ENCODE measurements at places on chromosomes 5 and 9. TPM values are rescaled to one million over a fixed set of nuclear protein-coding genes. Genes with fewer than 3 reads are reported as not detected.

DNA sequence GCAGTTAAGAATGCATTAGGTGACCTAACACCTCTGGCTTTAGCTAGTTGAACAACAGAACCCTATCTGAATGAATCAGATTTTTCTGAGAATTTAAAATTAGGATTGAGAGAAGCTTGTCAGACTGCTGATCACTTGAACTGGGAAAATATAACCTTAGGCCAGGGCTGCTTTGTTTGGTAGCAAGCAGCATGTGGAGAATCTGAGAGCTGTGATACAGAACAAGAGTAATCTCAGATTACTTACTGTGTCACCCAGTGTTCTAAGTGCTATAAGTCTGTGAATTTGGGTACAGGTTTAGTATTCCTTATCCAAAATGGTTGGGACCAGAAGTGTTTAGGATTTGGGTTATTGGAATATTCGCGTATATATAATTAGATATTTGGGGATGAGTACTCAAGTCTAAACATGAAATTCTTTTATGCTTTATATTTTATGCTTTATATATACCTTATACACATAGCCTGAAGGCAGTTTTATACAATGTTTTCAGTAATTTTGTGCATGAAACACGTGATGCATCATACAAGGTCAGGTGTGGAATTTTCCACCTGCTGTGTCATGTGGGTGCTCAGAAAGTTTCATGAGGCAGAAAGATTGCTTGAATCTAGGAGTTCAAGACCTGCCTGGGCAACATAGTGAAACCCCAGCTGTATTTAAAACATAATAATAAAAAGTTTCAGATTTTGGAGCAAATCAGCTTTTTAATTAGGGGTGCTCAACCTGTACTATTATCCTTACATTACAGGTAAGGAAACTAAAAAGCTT lies 8.3 kb upstream of the CHD1 start:
- peaks cover 5% of the 10 kb centered on the region for H3K36me3 ChIP-seq
- H3K4me3 ChIP-seq = no peak overlapping the region
- DNase-seq = no peak
- peaks cover 24% of the 10 kb centered on the region for H3K4me1 ChIP-seq
- no peak overlapping the region for H3K27ac ChIP-seq
- no peaks in the 10 kb centered on the region for H3K27me3 ChIP-seq

DNA sequence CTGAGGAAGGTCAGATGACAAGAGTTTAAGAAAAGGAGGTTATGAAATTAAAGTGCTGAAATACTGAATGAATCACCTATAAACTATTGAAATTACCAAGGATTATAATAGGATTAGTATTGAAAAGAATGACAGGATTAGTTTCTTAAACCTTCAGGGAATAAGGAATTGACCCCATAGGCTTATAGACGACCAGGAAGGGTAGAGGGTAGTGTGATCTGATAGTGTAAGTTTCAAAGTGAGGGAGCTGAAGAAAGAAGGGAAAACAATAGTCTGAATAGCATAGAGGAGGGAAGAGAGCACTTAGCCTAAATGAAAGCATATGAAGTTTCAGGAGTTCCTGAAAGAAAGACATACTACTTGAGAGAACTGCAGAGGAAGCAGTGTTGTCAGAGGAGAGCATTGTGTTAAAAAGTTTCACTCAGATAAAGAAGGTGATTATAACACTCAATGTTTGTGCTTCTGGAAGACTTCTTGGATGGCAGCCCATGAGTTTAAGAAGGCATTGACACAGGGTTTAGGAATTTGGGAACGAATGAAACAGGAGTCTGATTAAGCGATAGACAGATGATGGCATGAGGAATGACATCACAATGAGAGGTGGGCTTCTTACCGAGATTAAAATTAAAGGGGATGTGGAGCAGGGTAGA lies 557.9 kb upstream of the GRAMD2B start:
- no peak for DNase-seq
- no peak overlapping the region for H3K27ac ChIP-seq
- H3K4me1 ChIP-seq = no peaks in the 10 kb centered on the region
- no peaks in the 10 kb centered on the region for H3K27me3 ChIP-seq
- no peak overlapping the region for H3K4me3 ChIP-seq

- H3K4me1 ChIP-seq = no peaks in the 10 kb centered on the region
- H3K4me3 ChIP-seq = no peak overlapping the region
- H3K27me3 ChIP-seq = peaks cover 2% of the 10 kb centered on the region
- no peak for DNase-seq
- no peaks in the 10 kb centered on the region for H3K36me3 ChIP-seq
- H3K27ac ChIP-seq = no peak overlapping the region
Measured at GRCh38 chr9:116494815-116495634, 192.1 kb upstream of the TRIM32 start.

GRCh38 chr9:75299324-75299723 lies 211.0 kb downstream of the OSTF1 start:
- no peaks in the 10 kb centered on the region for H3K36me3 ChIP-seq
- no peaks in the 10 kb centered on the region for H3K4me1 ChIP-seq
- H3K4me3 ChIP-seq = no peak overlapping the region
- no peak overlapping the region for H3K27ac ChIP-seq
- no peak for DNase-seq
- H3K27me3 ChIP-seq = no peaks in the 10 kb centered on the region

- no peak overlapping the region for H3K27ac ChIP-seq
- no peaks in the 10 kb centered on the region for H3K4me1 ChIP-seq
- H3K36me3 ChIP-seq = no peaks in the 10 kb centered on the region
- no peaks in the 10 kb centered on the region for H3K27me3 ChIP-seq
- no peak for DNase-seq
- no peak overlapping the region for H3K4me3 ChIP-seq
Measured at GRCh38 chr5:81207009-81207408, 26.1 kb upstream of the CKMT2 start.

Gene NUDT12
- total RNA-seq = 0.26 TPM

GRCh38 chr9:72539824-72540347 lies 18.5 kb downstream of the TMC1 start:
- H3K27me3 ChIP-seq = peaks cover 8% of the 10 kb centered on the region
- no peak for DNase-seq
- H3K4me1 ChIP-seq = no peaks in the 10 kb centered on the region
- H3K36me3 ChIP-seq = no peaks in the 10 kb centered on the region
- H3K4me3 ChIP-seq = no peak overlapping the region

Gene LAMC3
- total RNA-seq = not detected

- peaks cover 87% of the 10 kb centered on the region for H3K4me1 ChIP-seq
- no peaks in the 10 kb centered on the region for H3K27me3 ChIP-seq
- H3K27ac ChIP-seq = peak overlapping the region; percentile 49
- peak overlapping the region; percentile 28 for H3K4me3 ChIP-seq
Measured at GRCh38 chr5:119304439-119305211, 51.2 kb upstream of the TNFAIP8 start.

DNA sequence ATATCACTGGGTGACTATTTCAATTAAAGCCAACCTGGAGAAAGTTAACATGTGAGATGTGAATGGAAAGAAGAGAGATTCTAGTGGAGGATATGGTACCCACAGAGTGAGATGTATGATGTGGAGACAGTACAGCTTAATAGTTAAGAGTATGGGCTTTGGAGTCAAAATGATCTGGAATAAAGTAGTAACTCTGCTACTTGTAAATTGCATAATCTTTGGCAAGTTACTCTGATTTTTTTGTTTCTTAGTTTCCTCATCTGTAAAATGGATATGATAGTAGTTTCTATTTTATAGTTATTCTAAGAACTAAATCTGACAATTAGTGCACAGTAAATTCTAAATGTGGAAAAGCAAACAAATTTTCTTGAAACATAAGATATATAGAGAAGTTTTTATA lies 79.2 kb downstream of the ISOC1 start:
- no peaks in the 10 kb centered on the region for H3K36me3 ChIP-seq
- no peak for DNase-seq
- no peak overlapping the region for H3K27ac ChIP-seq
- no peaks in the 10 kb centered on the region for H3K4me1 ChIP-seq
- H3K27me3 ChIP-seq = no peaks in the 10 kb centered on the region

Gene JAKMIP2
- 6.8 TPM for total RNA-seq

- H3K36me3 ChIP-seq = peaks cover under 1% of the 10 kb centered on the region
- no peaks in the 10 kb centered on the region for H3K27me3 ChIP-seq
- no peak for DNase-seq
- H3K4me3 ChIP-seq = no peak overlapping the region
- peaks cover 8% of the 10 kb centered on the region for H3K4me1 ChIP-seq
Measured at GRCh38 chr5:40499007-40499406, 180.7 kb upstream of the PTGER4 start.

DNA sequence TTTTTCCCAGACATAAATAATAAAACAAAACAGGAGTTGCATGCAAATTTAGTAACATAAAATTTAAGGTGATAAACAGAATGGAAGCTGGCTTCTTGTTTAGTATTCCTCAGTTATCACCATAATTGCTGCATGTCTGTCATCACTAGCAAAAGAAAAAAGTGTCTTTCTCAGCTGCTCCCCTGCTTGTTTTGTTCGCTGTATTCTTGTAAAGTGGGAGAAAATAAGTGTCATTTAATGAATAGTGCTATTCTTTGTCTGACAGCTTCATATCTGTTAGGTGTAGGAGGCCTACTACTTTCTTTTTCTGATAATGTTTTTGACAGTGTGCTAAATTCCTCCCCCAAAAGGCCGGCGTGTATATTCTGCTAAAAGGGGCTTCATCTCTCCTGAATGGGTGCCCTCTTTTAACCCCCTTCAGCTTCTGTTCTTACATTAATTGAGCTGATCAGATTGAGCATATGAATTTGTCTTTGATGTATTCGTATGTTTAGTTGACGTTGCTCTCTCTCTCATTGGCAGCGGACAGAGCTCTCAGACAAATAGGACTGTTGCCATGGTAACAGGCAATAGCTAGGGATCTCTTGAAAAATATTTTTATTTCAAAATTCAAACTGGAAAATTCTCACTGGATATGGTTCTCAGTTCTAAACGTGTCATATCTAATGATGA lies 303.8 kb downstream of the KIAA0825 start:
- no peak for DNase-seq
- H3K36me3 ChIP-seq = no peaks in the 10 kb centered on the region
- H3K27me3 ChIP-seq = no peaks in the 10 kb centered on the region
- H3K4me3 ChIP-seq = no peak overlapping the region

DNA sequence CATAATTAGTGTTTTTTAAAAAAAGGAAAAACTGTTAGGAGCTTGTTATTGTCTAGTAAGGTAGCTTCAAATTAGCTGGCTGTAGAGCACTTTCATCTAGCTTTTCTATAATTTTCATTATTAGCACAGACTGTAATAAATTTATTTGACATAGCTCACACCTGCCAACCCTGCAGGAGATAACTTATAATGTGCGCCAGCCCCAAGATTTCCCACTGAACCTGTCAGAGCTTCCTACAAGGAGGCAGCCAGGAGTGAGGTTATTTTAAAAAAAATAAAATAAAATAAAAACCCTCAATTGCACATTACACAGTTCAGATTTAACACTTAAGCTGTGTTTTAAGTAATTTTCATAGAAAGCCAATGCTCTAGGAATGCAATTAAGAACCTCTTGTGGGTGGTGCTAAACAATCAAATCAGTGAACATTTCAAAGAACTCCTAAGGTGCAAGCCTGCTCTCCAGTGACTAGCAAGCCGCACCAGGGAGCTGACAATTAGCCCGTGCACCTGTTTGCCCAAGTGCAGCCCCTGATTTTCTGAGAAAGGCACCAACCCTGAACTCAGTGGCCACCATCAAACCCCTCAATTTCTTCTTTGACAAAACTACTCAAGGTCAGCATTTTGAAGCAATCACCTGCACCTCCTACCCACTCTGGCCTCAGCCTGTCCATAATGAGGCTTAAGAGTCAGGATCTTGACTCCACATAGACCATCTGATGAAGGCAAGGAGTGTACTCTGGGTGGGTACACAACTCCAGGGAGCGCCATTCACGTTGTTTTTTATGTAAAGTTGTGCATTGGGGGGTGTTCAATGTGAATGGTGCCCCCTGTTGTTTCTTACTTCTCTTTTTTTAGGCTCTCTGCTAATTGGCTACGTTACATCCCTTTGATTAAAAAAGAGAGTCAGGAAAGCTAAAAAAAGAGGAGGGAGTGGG lies 385.3 kb upstream of the WWC1 start:
- no peak overlapping the region for H3K27ac ChIP-seq
- no peaks in the 10 kb centered on the region for H3K4me1 ChIP-seq
- DNase-seq = no peak
- peaks cover 2% of the 10 kb centered on the region for H3K27me3 ChIP-seq

Gene SLC25A46
- total RNA-seq = 46.7 TPM

DNA sequence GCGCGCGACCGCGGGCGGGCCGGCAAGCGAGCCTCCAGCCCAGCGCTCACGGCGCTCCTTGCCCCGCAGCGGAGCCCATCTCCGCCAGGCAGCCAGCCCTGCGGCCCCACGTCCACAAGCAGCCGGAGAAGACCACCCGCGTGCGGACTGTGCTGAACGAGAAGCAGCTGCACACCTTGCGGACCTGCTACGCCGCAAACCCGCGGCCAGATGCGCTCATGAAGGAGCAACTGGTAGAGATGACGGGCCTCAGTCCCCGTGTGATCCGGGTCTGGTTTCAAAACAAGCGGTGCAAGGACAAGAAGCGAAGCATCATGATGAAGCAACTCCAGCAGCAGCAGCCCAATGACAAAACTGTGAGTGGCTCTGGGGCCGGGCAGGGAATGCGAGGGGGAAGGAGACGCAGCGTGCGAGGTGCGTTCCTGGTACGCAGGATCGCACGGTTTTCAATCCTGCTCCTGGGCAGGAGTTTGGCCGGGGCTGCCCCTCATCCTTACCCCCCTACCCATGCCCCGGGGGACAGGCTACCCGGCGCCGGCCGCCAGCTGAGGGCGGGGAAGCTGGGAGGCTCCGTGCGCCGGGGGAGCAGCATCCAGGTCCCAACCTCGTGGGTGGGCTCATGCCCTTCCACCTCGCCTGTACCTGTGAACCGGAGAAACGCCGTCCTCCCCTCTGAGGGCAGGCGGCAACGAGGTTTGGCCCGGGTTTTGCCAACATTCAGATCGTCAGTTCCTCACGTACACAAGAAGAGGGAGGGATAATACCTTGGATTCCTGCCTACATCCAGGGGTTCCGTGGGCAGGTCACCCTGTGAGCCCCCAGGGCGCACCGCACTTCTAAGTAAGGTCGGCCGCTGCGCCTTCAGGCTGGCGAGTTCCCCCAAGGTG lies 6.6 kb downstream of the ISL1 start:
- no peaks in the 10 kb centered on the region for H3K36me3 ChIP-seq
- H3K27me3 ChIP-seq = peaks cover 55% of the 10 kb centered on the region
- H3K4me3 ChIP-seq = no peak overlapping the region
- DNase-seq = no peak
- no peaks in the 10 kb centered on the region for H3K4me1 ChIP-seq

GRCh38 chr9:127166651-127167524 lies 44.5 kb upstream of the ANGPTL2 start:
- no peaks in the 10 kb centered on the region for H3K36me3 ChIP-seq
- no peaks in the 10 kb centered on the region for H3K27me3 ChIP-seq
- no peak for DNase-seq

- H3K27ac ChIP-seq = no peak overlapping the region
- no peaks in the 10 kb centered on the region for H3K4me1 ChIP-seq
Measured at GRCh38 chr9:82057805-82058204, 69.2 kb downstream of the SPATA31D1 start.

DNA sequence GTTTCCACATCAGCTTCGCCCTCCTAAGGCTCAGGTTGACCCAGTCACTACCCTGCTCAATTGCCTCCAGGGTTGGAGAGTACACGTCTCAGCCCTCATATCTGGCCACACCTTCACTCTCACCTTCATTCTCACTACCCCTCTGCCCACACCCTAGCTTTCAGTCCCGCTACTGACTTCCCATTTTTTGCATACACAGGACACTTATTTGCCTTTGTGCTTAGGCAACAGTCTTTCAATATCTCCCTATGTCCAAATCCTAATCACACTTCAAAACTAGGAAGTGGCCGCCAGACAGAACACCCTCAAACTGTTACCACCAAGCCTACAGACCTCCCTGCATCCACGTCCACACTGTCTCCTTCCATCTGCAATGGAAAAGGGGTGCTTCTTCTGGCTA lies 10.9 kb downstream of the MCTP1 start:
- H3K4me1 ChIP-seq = no peaks in the 10 kb centered on the region
- no peak for DNase-seq
- H3K4me3 ChIP-seq = no peak overlapping the region
- no peaks in the 10 kb centered on the region for H3K36me3 ChIP-seq
- peaks cover 23% of the 10 kb centered on the region for H3K27me3 ChIP-seq

All from natural killer cell treated with Interleukin-12 subunit alpha and Interleukin-12 subunit beta and Interleukin-15 and Interleukin-18, amount 100 ng/mL, for 72 hours (primary cell).